Colonic mucosa (tissue), 4 donors: ENCODE measurements at places on chromosomes 7 and 10. TPM values are rescaled to one million over a fixed set of nuclear protein-coding genes. Genes with fewer than 3 reads are reported as not detected.

GRCh38 chr7:128172151-128172550 is 68.9 kb upstream of the LEP start:
- no peak for DNase-seq

The R3HCC1L gene
- 16.7 TPM for total RNA-seq

The SLC16A12 gene
- total RNA-seq: 0.20 TPM

- no peak for DNase-seq
Observed at GRCh38 chr10:70147259-70147625, 742 bp upstream of the TYSND1 start.

DNA sequence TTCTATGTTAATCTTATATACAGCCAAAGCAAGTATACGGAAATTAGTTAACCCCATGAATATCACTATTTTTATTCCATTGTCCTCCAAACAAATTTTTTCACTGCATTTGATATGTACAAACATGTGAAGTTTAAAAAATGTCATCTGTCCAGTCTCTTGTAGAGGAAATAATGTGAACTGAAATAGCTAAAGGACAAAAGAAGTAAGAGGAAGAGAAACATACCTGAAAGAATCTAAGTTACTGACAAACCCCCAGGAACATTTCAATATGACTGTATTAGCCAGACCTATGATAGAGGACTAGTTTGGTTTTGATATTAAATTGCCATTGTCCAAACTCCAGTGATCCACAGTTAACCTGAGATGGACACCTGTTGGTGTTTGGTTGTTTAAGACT is 80.6 kb downstream of the NRCAM start:
- no peak for DNase-seq

GRCh38 chr7:24406789-24407299 is 122.9 kb downstream of the NPY start:
- no peak for DNase-seq

- DNase-seq: no peak
Observed at GRCh38 chr7:66523409-66523808, 105.3 kb upstream of the KCTD7 start.

GRCh38 chr7:70523989-70524351 is 608.0 kb upstream of the GALNT17 start:
- DNase-seq: no peak

DNA sequence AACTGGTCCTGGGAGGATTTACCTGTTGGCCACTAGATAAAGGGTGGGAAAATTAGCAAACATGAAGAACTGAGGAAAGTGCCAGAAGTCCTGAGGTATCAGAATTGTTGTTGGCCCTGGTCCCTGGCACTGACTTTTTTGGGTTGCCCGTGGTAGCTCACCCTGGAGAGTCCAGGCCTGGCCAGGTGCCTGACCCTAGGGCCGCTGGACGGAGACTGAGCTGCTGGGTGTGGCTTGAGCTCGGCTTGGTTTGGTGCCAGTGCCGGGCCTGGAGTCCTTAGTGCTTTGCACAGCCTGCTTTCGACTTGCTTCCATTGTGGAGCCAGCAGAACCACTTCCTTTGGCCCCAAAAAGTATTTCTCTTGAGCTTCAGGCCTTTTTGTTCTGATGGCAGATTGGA is 12.9 kb downstream of the MDH2 start:
- DNase-seq: no peak

- no peak for DNase-seq
Observed at GRCh38 chr10:31782701-31783100, 145.9 kb downstream of the ARHGAP12 start.

DNA sequence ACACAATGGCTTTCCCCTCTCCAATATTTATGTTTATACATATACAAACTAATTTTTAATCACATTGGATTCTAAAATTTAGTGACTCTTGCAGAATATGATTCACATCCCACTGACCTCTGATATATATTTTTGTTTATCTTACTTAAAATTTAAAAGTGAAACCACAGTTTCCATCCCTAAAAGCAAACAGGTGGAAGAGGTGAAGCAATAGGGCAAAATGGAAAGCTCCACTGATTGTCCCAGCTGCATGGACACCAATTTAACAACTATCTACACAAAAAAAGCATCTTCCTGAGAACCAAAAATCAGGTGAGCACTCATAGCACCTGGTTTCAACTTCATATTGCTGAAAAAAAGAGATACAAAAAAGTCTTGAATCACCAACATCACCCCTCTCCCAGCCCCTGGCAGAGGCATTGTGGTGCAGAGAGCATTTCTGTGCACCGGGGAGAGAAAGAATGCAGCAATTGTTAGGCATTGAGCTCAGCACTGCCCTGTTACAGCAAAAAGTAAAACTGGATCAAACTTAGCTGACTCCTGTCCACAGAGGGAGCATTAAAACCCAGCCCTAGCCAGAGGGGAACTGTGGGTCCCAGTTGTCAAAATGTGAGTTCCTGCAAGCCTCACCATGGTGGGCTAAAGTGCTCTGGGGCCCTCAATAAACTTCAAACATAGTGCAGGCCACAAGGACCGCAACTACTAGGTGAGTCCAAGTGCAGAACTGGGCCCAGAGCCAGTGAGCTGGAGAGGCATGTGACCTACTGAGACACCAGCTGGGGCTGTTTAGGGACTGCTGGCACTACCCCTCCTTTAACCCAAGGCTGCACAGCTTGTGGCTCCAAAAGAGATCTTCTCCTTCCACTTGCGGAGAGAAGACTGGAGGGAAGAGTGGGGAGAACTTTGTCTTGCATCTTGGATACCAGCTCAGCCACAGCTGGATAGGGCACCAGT is 92.1 kb downstream of the SIRT1 start:
- DNase-seq: no peak

DNA sequence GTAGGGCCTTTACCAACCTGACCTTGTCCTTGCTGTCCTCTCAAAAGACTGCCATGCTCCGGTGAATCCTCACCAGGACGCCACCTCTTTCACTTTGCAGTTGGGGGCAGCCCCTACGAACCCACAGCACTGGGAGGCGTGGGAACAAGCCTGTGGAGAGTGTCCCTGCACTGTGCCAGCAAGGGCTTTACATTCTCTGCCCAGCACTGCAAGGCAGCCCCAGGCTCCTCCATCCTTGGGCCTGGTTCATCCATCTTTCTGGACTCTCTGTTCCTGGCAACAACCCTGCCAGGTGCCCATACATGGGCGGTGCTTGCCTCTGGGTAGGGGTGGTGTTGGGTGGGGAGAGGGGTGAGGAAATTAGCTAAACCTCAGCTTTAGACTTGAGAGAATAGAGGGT is 1.4 kb downstream of the CHAT start:
- DNase-seq: no peak

- peak; percentile 21 for DNase-seq
Observed at GRCh38 chr10:13001041-13001886, at the start of gene CCDC3. CCDC3 (minus strand) TSS chr10:13001713; CDS start chr10:13001570, 143 bp downstream.

DNA sequence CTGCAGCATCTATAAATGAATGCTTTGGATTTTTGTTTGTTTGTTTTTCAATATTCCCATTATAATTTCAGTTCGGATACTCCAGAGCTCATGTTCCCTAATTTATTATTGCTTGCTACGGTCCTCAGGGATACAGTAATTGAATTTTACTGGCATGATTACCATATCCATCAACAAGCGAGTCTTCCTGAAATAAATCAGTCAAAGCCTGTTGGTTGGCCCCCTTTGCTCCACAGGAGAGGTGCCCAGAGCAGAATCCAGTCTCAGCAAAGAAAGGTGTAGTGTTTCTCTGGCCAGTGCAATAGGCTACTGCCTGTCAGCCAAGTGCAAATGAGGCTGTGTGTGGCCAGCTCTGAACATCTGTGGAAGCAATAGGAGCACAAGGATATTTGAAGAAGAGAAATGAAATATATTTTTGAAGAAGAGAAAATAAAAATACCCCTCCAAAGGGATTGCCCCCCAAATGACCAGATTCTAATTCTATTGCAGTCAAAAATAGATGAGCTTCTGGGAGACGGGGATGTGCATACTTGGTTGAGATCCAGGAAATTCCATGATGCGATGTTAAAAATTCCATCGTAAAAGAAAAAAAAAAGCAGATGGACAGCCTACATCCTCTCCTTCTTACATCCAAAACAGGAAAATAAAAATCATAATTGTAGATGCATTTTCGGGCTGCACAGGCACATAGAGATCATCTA is 18.1 kb downstream of the TRIL start:
- no peak for DNase-seq

DNA sequence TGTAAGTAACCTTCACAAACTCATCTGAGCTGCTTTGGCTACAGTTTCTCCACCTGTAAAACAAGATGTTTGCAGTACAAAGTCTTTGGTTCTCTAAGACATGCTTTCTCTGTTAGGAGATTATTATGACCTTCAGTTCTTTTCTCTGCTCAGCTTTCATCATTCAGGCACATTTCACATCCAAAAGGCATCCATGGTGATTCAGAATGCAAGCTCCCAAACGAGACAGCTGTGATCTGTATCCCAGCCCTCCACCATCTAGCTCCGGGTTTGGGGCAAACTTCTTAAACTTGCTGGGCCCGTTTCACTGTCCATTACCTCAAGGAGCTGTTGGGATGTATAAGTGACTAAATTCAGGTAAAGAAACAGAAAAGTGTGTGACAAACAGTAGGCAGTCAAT is 95.8 kb upstream of the COL1A2 start:
- no peak for DNase-seq

DNA sequence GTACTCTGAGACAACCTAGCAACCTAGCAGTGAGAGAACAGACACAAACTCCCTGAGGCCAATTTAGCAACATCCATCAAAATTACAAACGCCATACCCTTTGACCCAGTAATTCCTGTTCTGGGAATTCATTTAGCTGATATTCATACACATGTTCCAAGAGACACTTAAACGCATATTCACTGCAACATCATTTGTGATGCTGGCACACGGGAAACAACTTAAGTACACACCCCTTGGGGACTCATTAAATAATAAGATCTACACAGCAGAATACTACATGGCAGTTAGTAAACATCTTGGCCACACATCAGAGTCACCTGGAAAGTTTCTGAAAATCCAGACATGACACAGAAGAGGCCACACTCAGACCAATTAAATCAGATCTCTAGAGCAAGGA is 17.6 kb downstream of the NUDCD3 start:
- no peak for DNase-seq

GRCh38 chr7:5462216-5462615 is 38.6 kb upstream of the TNRC18 start:
- DNase-seq: no peak

The HACD1 gene
- 3.4 TPM for total RNA-seq

- no peak for DNase-seq
Observed at GRCh38 chr7:107080099-107080505, 35.6 kb downstream of the PRKAR2B start.
